ENCODE measurements at places on chromosomes 13 and 19.

- DNase-seq: peak; percentile 67
These were observed 9.9 kb upstream of the MKNK2 start for GRCh38 chr19:2060884-2061494.

GRCh38 chr13:51900471-51900870, 38.7 kb downstream of the CCDC70 start:
- no peak for DNase-seq

- DNase-seq: no peak
These were observed 17.1 kb upstream of the WASF3 start for GRCh38 chr13:26540334-26540733.

DNA sequence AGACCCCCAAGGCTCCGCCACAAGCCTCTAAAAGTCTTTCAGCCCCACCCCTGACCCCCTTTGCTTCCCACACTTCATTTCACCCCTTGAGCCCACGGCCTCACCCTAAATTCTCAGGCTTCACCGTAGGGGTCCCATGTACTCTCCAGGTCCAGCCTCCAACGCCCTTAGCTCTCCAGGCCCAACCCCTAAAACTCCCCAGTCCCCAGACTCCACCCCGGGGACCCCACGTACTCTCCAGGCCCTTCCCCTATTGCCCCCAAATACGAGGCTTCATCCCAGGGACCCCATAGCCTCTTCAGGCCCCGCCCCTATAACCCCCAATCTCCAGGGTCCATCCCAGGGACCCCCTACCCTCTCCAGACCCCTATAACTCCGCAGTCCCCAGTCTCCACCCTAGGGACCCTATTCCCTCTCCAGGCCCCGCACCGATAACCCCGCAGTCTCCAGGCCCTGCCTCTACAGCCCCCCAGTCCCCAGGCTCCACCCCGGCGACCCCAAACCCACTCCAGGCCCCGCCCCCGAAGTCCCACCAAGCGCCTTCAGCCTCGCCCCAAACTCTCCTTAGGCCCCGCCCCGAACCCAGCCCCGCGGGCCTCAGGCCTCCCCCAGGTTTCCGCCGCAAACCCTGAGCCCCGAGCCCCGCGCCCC, 619 bp downstream of the MED16 start:
- DNase-seq: no peak

DNA sequence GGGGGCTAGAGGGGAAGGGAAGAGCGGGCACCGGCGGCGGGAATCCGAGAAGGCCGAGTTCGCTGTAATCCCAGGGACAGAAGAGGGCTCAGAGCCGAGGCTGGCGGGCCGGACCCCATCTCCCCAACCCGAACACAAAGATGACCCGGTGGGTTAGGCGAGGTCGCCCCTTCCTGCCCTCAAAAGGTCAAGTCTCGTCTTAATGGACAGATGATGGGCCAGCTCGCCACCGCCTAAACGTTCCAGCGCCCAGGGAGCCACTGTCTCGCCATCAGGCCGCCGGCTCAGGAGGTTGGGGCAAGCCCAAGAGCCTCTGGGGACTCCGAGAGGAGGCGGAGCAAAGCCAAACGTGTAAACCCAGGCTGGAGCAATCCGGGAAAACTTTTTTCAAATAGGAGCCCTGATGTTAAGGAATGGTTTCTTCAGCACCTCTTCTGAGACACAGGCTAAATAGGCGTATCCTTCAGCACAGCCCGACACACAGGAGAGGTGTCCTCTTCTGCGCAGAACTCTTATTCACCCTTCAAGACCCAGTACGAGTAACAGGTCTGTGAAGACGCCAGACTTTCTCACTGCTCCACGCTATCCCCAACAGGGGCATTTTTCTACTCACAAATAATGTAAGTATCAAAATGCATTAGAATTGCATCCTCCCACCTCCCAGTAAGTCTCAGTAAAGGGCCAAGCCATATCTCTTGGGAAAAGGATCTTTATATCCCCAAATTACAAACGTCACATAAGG, 6.3 kb upstream of the POU4F1 start:
- DNase-seq: no peak

All from kidney glomerular epithelial cell (primary cell).